ENCODE measurements at places on chromosomes 16 and 17.

DNA sequence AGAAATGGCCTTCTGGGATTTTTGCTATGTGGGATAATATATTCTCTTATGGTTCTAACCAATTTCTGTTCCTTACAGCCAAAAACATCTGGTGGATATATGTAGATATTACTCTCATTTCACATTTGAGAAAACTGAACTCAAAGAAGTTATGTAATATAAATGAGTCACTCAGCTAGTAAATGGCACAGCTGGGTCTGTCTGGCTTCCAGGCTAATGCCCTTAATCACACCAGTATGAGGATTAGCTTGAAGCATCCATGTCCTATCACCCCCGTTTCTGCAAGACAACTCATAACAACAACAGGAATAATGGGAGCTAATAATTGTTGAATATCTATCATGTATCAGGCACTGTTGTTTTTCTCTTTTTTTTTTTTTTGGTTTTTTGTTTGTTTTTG lies 34.4 kb upstream of the USP7 start:
- no peak for DNase-seq

- DNase-seq, result no peak
Measured at GRCh38 chr17:41061964-41062363, 2.0 kb upstream of the KRTAP2-3 start.

DNA sequence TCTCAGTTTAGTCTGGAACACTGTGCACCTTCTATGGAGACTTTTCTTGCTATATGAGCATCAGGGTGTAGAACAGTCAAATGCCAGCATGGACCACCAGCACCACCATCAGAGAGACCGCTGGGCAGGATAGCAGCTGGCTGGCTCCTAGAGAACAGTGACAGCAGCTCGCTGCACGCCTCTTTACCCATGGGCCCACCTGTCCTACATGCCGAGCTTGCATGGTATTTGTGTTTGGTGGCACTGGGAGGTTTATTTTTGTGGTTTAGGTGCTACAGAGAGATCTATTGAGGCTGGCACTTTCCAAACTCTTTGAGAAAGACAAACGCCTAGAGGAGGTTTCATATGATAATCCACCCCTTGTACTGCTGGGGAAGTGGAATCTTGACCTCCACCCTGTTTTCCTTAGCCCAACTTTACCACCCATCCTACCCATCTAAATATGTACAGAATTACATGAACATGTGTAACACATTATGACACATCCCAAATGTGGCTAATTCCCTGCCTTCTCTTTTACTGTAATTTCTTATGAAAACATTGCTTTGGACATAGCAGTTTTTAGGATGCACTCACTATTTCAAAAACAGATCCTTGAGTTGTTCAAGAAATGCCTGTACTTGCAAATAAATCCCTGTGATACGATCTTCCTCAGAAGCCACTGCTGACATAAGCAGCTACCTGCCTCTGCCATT lies 46.3 kb downstream of the COG7 start:
- DNase-seq, result no peak

- DNase-seq, result no peak
Measured at GRCh38 chr17:43992641-43993040, 11.8 kb upstream of the NAGS start.

- no peak for DNase-seq
Measured at GRCh38 chr16:72896485-72897118, 151.3 kb downstream of the ZFHX3 start.

- DNase-seq, result no peak
Measured at GRCh38 chr17:61420052-61420451, 20.4 kb downstream of the TBX2 start.

DNA sequence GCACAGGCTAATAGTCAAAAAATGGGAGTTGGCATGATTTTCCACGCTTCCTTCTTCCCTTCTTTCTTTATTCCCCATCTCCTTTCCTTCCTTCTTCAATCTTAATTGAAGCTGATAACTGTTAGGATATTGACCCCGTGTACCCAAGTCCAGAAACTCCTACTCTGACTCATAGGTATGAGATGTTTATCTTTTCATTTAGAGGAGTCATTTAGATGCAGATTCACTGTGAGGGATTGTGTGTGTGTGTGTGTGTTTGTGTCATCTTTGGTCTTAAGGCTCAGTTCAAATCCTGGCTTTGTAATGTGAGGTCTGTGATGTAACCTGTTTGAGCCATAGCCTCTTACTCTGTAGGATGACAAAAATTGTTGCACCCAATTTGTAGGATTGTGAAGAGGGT lies 332.0 kb upstream of the MAF start:
- no peak for DNase-seq

- no peak for DNase-seq
Measured at GRCh38 chr17:58236394-58236793, 2.0 kb upstream of the LPO start.

DNA sequence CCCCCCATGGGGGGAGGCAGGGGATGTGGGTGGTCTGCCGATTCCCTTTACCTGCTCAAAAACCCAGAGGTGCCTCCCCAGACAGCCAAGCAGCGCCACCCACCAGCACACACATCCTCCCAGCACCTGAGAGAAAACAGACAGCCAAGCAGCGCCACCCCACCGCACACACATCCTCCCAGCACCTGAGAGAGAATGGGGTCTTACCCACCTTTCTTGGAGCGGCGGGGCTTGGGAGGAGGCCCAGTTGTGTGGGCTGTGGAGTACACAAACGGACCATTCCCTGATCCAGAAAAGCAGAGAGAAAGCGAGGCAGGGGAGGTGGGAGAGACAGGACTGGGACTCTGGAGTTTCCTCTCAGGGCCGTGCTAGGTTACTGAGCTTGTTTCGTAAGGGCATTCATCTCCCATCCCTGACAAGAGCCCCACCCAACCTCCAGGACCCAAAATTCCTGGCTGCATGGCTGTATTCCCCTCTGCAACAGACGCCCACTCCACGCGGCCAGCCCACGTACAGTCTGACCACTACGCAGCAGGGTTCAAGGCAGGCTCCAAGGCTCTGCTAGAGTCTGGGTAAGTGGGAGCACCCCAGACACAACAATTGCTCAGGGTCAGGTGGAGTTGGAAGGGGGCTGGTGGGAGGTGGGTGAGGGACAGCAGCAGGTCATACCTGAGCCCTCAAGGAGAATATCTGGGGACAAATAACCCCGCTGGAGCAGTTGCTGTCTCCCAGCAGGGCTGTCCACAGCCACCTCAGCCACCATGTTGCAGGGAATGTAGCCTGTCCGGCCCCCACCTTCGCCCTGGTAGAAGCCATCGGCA lies 22.3 kb downstream of the TSPOAP1 start:
- DNase-seq, result no peak

GRCh38 chr16:10218490-10219206 lies 36.4 kb upstream of the GRIN2A start:
- DNase-seq, result no peak

GRCh38 chr16:49788572-49788971 lies 67.3 kb downstream of the ZNF423 start:
- no peak for DNase-seq

DNA sequence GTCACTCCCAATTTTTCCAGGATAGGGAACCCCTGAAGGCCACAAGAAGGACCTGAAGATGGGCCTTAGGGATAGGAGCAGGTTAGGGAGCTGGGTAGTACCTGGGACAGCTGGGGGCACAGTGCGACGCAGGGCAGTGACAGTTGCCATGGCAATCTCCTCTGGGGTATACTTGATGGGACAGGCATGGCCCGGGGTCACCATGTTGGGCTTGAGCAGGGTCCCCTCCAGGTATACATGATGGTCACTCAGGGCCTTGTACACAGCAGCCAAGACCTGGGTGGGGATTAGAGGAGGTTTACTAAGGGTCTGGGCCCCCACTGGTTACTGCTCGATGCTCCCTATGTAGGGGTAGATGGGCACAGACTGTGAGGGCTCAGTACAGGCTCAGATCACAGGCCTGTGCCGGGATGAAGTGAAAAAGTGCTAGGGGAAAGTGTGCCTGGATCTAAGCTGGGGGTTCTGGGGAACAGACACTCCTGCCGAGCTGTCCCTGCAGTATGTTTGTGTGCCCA lies 2.7 kb downstream of the ALDOC start:
- DNase-seq, result no peak

DNA sequence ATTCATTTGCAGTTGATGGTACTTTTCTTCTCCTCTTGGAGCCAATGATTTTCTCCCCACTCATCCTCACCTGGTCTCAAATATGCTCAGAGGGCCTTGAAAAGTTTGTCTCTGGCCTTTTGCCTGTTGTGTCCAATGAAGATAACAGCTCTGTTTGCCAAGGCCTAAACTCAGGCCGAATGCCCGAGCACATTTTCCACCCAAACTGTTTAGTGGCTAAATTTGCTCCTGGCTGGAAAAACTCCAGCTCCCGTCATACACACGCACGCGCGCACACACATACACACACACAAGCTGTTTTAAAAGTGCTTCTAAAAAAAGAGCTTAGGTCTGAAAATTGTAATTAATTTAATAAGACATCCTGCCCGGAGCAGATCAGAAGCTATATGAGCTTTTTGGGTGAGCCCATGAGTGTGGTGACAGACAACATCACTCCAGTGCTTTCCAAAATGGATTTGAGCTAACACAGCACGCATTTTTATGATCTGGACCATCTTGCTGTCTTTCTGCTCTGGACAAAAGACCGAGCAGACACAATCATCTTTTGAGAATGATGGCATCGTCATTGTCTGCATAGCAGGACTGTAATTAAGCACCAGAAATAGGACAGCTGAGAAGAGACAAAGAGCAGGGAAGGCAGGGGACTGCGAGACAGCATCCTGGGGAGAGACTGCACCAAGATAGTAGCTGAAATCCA lies 48.9 kb downstream of the IRX6 start:
- DNase-seq, result no peak

DNA sequence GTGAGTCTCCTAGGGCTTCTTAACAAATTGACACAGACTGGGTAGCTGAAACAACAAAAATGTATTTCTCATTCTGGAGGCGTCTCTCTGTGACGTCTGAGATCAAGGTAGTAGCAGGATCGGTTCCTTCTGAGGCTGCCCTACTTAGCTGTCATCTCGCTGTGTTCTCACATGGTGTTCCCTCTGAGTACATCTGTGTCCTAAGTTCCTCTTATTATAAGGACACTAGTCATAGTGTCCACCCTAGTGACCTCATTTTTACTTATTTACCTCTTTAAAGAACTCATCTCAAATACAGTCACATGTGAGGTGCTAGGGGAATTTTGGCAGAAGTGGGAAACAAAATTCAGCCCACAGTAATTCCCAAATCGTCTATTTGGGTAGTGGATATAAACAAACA lies 529.1 kb downstream of the NPIPA7 start:
- DNase-seq, result no peak

DNA sequence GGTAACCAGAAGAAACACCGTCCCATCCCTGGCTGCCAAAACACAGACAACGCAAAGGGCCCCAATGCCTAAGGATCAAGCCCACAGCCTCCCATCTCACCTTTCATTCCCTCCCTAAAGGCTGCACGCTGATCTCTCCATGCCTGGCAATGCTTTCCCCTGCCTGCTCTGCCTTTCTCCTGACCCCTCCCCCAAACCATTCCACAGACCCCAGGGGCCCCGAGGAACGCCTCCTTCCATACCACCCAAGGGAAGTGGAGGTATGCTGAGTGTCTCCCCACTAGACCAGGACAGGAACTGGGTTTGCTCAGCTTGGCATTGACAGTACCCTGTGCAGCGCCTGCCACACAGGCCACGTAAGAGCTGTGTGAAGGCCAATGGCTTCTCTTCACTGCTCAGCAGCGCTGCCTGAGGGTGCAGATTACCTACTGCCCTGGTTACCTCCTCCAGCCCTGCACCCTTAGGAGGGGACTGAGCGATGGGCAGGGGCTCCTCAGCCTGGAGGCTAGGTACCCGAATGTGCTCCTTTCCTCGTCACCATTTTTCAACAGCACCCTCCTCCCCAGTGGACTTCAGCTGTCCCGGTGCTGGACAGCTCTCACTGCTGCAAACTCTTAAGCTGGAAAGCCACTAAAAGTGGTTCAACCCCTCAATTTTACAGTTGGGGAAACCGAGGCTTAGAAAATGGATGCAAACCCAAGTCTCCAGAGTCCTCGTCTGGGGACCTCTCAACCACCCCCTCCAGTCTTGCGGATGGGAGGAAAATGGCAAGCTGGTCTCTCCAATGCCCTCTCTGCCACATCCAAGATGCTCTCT lies 45.0 kb downstream of the SRCIN1 start:
- DNase-seq, result no peak

- no peak for DNase-seq
Measured at GRCh38 chr17:77796176-77796860, 162.2 kb upstream of the TNRC6C start.

DNA sequence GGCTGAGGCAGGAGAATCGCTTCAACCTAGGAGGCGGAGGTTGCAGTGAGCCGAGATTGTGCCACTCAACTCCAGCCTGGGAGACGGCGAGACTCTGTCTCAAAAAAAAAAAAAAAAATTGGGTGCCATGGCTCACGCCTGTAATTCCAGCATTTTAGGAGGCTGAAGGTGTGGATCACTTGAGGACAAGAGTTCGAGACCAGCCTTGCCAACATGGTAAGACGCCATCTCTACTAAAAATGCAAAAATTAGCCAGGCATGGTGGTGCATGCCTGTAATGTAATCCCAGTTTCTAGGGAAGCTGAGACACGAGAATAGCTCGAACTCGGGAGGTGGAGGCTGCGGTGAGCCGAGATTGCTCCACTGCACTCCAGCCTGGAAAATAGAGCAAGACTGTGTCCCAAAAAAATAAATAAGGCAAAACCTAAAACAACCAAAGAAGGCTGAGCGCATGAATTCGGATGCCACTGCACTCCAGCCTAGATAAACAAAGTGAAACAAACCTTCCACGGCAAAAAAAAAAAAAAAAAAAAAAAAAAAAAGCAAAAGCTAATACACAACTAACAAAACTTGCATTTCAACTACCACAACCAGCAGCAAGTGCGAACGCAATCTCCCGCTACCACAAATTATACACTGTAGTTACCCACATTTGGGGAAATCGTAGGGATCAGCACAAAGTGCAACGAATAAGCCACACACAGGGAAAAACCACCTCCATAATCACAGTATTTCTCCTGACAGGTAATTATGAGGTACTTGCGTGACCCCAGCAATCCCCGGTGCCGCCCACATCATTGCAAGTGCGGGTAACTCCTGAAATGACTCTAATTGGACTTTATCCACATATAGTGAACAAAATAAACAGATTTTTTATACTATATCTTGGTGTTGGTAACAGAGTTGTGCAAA lies 25.6 kb downstream of the TEX14 start:
- no peak for DNase-seq

DNA sequence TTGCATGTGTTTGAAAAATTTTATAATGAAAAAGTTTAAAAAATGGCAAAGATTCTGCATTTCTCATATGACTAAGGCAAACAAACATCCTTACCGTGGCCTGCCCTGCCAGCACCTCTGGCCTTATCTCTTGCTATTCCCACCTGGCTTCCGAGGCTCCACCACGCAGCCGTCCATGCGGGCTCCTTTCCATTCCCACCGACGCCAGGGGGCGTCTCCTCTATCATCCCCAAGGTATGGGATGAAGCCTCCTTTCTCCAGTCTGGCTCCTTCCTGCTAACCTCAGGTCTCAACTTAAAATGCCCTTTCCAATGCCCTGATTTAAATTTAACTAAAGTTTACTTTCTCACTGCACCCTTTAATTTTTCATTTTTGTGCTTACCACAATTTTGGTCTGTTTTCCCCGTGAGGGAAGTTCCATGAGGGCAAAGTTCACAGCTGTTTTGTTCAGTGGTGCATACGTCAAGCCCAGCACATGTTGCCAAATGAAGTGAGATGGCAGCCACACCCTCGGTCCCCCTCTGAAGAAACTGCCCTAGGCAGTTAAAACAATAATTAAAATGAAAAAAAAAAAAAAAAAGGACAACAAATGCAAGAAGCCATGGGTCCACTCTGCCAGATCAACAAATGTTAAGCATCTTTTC lies 13.3 kb upstream of the SDK2 start:
- DNase-seq, result no peak

GRCh38 chr17:48215583-48216139 lies 108.1 kb downstream of the SNX11 start:
- DNase-seq, result no peak
